Brain microvascular endothelial cell (primary cell): ENCODE measurements at places on chromosomes 1 and 21.

GRCh38 chr21:26572702-26573381 lies at the start of gene CYYR1:
Gene CYYR1 (minus strand): TSS chr21:26573286. CDS start chr21:26572940, 346 bp downstream.
- DNase-seq = no peak

GRCh38 chr21:34825948-34826548 lies 157.3 kb downstream of the CLIC6 start:
- no peak for DNase-seq

- DNase-seq = peak; percentile 81
These were observed 12.2 kb downstream of the FCRLB start for GRCh38 chr1:161733526-161733925.

DNA sequence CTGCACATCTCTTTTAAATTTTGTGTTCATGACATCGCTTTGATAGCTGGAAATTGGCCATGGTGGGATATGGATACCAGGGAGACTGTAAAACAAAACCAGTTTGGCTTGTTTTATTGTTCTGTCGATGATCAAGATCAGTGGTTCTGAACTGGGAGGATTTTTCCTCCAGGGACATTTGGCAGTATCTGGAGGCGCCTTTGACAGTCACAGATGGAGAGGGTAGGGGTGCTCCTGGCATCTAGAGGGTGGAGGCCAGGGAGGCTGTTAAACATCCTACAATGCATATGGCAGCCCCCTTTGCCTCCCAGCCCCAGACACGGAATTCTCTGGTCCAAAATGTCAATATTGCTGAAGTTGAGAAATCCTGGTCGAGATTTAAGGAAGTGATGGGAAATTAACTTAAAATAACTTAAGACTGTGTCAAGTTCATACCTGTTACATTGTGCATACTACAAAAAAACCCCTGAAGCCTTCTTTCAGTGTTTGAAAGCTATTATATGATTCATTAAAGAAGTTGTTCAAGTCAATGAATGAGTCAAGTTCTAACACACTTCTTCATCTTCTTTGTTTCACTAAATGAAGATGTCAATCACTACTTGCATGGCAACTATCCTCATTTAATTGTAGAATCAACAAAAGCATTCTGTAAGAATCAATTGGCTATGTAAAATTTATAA lies 150.9 kb downstream of the KCNJ6 start:
- no peak for DNase-seq

GRCh38 chr1:14282707-14283106 lies 315.8 kb upstream of the KAZN start:
- no peak for DNase-seq

GRCh38 chr1:4005431-4005830 lies 105.4 kb upstream of the C1orf174 start:
- DNase-seq = no peak

- DNase-seq = no peak
These were observed 924 bp downstream of the EXTL2 start for GRCh38 chr1:100893718-100894117.

- DNase-seq = no peak
These were observed 1.1 kb downstream of the NKAIN1 start for GRCh38 chr1:31238612-31238985.

DNA sequence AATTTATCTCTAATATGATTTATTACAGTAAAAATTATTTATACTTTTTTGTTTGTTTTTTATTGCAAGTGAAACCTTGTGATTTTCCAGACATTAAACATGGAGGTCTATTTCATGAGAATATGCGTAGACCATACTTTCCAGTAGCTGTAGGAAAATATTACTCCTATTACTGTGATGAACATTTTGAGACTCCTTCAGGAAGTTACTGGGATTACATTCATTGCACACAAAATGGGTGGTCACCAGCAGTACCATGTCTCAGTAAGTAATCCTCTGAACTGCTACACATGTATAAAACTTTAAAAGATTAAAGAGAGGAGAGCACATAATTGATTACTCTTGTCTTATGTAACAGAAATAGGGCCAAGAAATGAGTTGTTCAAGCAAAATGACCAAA lies 4.5 kb downstream of the CFHR3 start:
- DNase-seq = no peak
